Posterior vena cava (tissue), 2 donors: ENCODE measurements at places on chromosomes 3 and 15.

GRCh38 chr15:43241100-43241499 lies 20.3 kb upstream of the EPB42 start:
- DNase-seq: peak; percentile 87

GRCh38 chr3:66644549-66644948 lies 143.7 kb upstream of the LRIG1 start:
- no peak for DNase-seq

GRCh38 chr15:48559285-48559684 lies 86.2 kb downstream of the FBN1 start:
- DNase-seq: peak; percentile 84

DNA sequence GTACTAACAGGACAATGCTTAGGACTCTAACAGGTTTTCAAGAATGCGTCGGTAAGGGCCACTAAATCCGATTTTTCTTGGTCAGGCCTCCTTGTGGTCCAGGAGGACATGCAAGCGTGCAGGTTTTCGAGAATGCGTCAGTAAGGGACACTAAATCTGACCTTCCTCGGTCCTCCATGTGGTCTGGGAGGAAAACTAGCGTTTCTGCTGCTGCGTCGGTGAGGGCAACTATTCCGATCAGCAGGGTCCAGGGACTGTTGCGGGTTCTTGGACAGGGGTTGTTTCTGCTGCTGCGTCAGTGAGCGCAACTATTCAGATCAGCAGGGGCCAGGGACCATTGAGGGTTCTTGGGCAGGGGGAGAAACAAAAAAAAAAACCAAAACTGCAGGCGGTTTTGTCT lies 7.8 kb upstream of the UBP1 start:
- DNase-seq: no peak

DNA sequence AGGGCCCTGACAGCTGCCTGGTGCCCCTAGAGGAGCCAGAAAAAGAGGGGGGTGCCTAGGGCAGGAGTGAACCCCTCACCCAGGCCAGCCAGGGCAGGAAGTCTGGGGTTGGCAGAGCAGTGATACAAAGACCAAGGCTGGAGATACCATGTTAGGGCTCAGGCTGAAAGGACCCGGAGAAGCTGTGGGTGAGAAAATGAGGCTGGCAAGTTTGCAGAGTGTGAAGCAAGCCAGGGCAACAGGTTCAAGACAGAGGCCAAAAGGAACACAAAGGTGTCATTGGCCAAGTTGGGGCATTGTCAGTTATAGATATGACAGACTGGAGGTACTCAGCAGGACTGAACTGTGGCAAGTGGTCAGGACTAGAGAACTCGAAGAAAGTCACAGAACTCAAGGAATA lies 40.6 kb upstream of the IREB2 start:
- no peak for DNase-seq

DNA sequence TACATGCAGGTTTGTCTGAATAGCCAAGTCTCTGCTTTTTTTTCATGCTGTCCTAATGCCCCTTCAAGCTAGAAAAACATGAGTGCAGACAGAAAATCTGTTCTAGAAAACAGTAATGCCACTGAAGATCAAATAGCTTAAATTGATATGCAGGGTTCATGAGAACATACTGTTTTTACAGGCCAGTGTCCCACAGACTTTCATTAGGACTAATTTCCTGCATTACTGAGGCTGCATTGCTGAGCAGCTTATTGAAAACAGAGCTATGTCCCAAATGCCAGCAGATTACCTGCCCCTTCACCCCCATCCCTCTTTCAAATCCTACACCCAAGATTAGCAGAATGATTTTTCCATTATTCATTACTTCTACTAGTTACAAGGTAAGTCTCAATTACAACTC lies 665 bp downstream of the TM4SF18 start:
- no peak for DNase-seq

GRCh38 chr3:188179006-188179966 lies 25.3 kb downstream of the LPP start:
- DNase-seq: peak; percentile 83

- no peak for DNase-seq
These were observed 2.4 kb downstream of the PFKFB4 start for GRCh38 chr3:48553886-48554845.

- DNase-seq: no peak
These were observed 3.9 kb downstream of the CYP1A2 start for GRCh38 chr15:74752531-74752930.

DNA sequence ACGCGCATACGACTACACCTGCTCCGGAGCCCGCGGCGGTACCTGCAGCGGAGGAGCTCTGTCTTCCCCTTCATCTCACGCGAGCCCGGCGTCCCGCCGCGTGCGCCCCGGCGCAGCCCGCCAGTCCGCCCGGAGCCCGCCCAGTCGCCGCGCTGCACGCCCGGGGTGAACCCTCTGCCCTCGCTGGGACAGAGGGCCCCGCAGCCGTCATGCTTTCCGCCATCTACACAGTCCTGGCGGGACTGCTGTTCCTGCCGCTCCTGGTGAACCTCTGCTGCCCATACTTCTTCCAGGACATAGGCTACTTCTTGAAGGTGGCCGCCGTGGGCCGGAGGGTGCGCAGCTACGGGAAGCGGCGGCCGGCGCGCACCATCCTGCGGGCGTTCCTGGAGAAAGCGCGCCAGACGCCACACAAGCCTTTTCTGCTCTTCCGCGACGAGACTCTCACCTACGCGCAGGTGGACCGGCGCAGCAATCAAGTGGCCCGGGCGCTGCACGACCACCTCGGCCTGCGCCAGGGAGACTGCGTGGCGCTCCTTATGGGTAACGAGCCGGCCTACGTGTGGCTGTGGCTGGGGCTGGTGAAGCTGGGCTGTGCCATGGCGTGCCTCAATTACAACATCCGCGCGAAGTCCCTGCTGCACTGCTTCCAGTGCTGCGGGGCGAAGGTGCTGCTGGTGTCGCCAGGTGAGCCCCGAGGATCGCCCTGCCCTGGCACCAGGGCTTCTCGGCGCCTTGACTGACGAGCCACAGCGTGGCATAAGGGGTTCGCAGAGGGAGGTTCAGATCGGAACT lies 420 bp downstream of the SLC27A2 start:
- DNase-seq: peak; percentile 81

DNA sequence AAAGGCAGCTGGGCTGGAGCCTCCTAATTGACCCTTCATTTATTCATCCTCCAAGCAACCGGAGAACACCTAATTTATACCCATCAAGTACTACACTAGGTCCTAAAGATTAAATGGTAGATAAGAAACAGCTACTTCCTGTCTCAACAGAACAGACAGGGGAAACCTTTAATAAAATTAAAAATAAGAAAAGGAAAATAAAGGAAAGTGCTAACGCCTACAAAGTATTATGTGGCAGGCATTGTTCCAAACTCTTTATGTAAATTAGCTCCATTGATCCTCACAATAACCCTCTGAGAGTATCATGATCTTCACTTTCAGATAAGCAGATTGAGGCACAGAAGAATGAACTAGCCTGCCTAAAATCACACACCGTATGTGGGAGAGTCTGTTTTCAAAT lies 139.5 kb downstream of the CNTN6 start:
- no peak for DNase-seq

- DNase-seq: no peak
These were observed 18.6 kb upstream of the PFN2 start for GRCh38 chr3:149989307-149989706.

DNA sequence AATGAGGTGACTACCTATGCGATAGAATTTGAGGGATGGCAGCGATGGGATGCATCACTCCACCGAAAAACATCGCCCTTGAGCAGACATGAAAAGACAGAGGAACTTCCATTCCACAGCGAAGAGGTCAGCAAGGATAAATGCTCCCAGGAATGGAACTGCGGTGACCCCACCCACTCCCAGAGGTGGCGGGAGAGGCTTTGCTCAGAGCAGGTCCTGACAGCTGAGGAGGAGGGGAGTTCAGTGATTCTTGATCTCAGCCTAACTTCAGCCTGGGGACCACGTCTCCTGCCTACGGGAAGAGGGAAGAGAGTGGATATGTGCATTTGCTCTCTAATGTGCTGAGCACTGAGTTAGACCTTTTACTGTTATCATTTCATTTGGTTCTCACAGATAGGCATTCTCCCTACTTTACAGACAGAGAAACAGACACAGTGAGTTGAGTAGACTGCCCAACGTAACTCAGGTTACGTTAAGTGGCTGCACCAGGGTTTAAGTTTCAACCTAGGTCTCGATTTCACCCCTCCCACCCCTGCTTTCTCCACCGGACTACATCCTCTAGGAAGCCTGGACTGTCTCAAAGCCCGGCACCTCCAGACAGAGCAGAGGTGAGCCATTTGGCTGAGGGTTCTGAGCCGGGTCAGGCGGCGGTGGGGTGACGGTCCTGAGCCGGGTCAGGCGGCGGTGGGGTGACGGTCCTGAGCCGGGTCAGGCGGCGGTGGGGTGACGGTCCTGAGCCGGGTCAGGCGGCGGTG lies 170.0 kb downstream of the RAB11A start:
- DNase-seq: peak; percentile 18

GRCh38 chr3:122356402-122356801 lies 26.6 kb downstream of the MIX23 start:
- no peak for DNase-seq

- DNase-seq: no peak
These were observed 71.3 kb upstream of the CORO2B start for GRCh38 chr15:68507447-68507846.

DNA sequence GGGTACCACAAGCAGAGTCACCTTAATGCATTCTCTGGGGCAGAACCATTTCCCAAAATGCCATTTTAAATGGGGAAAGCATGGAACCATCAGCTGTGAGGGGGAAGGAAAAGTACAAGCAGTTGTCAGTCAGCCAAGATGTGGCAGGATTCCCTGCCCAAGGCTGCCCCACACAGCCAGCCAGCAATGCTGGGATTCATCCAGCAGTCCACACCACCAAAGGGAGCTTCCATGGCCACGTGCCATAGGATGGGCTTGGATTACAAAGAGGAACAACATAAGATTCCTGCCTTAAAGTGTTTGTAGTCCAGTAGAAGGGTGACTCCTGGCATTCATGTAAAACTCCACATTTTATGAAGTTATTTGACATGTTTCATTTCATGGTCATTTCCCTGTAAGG lies 233.3 kb downstream of the SHOX2 start:
- DNase-seq: no peak

GRCh38 chr3:123423031-123423430 lies 25.9 kb downstream of the ADCY5 start:
- DNase-seq: no peak

GRCh38 chr3:159796226-159796625 lies 192.4 kb upstream of the IL12A start:
- DNase-seq: no peak

DNA sequence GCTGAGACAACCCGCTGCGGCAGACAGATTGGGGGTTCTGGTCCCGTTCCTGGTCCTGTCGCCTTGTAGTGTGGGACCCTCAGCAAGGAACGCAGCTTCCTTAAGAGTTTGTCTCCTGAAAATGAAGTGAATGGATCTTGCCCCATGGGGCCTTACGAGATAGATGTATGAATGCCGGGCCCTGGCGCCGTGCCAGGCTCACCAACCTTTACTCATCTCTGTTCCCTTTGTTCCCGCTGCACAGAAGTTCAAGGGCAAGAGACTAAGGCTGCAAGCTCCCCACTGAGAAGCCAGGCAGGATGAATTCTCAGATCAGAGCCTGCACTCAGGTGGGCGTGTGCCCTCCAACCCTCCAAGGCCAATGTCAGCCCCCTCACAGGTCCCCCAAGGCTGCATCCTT lies 162.7 kb upstream of the IQSEC1 start:
- DNase-seq: no peak

DNA sequence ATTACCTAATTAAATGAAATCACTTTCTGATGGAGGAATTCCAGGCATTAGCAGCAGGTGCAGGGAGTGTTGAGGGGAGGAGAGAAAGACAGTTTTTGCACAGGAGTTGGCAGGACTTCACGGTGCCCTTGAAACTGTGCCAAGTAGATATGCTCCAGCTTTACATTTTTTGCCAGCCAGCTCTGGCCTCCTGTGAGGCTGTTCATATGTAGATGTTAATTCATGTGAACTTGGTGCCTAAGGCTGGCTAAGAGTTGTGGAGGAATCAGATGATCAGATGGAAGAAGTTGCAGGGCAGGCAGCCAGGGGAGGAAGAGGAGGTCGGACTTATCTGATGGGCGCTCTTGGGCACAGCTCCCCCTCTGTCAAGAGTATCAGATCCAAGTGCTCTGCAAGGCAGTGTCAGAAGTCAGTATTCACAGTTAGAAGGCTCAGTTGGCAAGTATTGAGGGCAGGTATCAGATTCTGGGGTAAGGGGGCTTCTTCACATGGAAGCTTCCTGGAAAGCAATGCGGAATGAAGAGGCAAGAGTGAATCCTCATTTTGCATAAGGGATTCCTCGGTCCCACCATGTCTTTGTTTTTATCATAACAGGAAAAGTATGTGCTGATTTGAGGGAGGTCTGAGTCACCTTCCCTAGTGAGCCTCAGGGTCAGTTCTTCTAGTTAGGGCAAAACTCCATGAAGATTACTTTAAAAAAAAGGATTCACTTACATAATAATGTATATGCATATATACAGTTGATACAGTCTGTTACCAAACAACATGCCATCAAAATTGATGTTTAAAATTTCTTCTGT lies 172.6 kb upstream of the UMPS start:
- DNase-seq: no peak

DNA sequence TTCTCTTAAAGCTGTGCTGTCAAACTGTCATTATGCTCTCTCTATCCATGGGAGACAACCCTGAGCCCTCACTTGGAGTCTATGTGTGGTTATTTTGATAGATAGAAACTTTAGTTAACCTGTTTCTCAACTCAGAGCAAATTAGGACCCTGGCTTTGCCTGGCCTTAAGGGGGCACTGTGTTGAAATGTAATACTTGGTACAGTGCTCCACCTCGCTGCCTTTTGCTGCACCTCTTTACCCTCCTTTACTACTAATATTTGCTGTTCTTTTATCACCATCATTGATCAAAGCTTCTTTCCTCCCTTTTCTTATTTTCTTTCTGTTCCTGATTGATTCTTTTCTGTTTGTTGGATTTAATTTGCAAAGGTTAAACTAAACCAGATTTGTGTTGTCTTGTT lies 34.3 kb downstream of the STT3B start:
- DNase-seq: no peak

- peak; percentile 82 for DNase-seq
These were observed 277.3 kb upstream of the TLE3 start for GRCh38 chr15:70375006-70375431.

DNA sequence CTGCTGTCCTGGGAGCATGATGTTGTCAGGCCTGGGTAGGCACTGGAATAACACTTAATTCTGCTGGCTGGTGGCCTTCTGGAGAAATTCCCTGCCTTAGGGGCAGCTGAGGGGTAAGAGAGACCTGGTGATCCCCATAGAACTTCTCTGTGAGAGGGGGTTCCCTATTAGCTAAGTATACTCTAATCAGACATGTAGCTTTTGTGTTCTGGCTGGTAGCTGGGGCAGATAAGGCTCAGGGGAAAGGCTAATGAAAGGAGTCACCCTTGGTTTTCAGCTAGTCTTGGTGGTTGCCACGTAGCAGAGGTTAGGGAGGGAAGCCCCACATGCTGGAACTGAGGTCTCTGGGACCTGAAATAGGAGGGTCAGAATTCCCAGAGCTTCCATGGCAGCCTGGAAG lies 952 bp upstream of the HDDC3 start:
- DNase-seq: no peak

GRCh38 chr3:171556148-171556547 lies 95.9 kb upstream of the TNIK start:
- no peak for DNase-seq
